ENCODE measurements at places on chromosomes 16 and 17. TPM values are rescaled to one million over a fixed set of nuclear protein-coding genes. Genes with fewer than 3 reads are reported as not detected.

DNA sequence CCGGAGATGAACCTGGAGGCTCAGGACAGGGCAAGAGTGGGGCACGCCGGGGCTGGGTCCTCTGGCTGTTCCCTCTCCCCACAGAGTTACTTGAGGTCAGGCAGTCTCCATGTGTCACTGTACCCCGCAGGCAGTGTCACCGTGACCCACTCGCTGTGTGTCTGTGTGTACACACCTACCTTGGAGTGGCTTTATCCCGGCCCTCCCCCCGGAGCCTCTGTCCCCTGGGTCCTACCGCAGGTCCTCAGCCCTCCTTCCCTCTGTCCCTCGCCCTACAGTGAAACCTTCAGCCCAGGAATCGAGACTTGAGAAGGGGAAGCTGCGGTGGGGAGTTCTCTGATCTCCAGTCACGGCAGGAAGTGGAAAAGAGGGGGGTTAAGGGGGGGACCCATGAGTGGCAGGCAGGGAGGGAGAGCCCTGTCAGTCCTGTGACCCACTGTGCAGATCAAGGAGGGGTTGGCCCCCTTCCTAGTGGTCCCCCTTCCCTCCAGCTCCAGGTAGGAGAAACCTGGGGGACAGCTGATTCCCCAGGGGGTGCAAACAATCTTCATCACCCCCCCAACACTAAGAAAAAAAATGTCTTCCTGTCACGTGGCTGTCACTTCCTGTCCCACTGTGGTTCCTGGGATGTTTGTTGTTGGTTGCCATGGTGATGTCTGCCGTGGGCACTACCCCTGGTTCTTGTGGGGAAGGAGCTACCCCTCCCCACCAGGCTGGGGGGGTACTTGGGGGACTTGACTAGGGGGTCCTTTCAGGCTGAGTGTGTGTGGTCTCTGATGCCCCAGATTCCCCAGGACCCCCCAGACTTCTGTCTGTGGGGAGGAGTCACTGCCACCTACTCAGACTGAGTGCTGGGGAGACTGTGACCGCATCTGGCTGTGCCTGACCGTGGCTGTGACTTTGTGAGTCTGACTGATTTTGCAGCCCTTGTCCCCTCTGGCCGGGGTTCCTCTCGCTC lies 13.7 kb downstream of the RARA start:
- peak overlapping the region; percentile 9 for H3K27ac ChIP-seq
- H3K4me1 ChIP-seq: peaks cover 5% of the 10 kb centered on the region
- H3K27me3 ChIP-seq: no peaks in the 10 kb centered on the region
- H3K36me3 ChIP-seq: no peaks in the 10 kb centered on the region

DNA sequence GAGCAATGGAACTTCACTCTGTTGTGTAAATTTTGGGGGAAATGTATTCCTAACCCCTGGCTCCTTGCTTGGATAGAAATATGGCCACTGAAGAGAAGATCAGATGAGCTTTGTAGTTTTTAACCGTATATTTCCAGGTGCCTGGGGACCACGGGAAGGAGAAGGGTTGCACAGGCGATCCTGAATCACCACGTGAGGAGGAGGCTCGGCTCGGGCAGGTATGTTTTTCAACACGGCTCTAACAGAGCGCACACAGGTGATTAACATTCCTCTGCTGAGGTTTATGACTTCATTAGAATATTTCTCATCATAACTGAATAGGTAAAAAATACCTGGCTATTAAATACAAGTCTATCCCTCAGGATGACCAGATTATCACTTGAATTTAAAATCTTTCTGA lies 495.0 kb upstream of the ZFHX3 start:
- no peaks in the 10 kb centered on the region for H3K36me3 ChIP-seq
- DNase-seq: no peak
- no peak overlapping the region for H3K27ac ChIP-seq
- no peaks in the 10 kb centered on the region for H3K4me1 ChIP-seq

GRCh38 chr17:50093807-50094206 lies 1.3 kb upstream of the PDK2 start:
- DNase-seq: no peak
- no peaks in the 10 kb centered on the region for H3K36me3 ChIP-seq
- no peaks in the 10 kb centered on the region for H3K4me1 ChIP-seq
- no peak overlapping the region for H3K4me3 ChIP-seq
- H3K27ac ChIP-seq: no peak overlapping the region

DNA sequence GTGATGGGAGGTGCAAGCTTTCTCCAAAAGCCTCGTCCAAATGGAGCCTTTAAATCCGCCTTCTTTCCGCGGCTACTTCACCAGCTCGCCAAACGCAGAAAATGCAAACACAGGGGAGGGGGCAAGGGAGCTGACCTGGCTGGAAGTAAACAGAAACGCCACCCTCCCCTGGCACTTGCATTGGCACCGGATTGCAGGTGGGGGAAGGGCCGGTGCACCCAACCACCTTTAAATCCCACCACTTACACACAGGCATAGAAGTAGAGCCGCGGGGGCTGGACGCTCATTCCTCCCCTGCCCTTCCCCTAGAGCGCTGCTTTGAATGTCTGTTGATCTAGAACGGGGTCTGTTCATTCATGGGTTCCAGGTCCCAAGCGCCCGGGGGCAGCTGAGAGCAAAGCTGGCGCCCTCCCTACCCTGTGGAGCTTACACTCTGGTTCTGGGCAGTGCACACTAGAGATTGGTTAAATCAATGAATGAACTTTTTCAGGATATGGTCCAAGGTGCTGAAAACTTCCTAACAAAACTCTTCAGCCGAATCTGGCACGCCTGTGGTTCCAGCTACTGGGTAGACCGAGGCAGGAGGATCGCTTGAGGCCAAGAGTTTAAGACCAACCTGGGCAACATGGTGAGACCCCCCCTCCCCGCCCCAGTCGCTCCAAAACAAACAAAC lies 920 bp upstream of the ZCCHC14 start:
- H3K4me3 ChIP-seq: peak overlapping the region; percentile 54
- H3K27me3 ChIP-seq: no peaks in the 10 kb centered on the region
- H3K36me3 ChIP-seq: no peaks in the 10 kb centered on the region
- peak; percentile 87 for DNase-seq

The GPRC5B gene
- 20.8 TPM for total RNA-seq

The TEX19 gene
- total RNA-seq: not detected
